Stimulated activated CD4-positive, alpha-beta T cell treated with anti-CD3 and anti-CD28 coated beads, Interleukin-2, amount 100 ng/mL, for 24 hours (primary cell): ENCODE measurements at places on chromosomes 3 and 15.
A peak's percentile ranks its signal among the peaks of the same experiment; 100 is the strongest.

DNA sequence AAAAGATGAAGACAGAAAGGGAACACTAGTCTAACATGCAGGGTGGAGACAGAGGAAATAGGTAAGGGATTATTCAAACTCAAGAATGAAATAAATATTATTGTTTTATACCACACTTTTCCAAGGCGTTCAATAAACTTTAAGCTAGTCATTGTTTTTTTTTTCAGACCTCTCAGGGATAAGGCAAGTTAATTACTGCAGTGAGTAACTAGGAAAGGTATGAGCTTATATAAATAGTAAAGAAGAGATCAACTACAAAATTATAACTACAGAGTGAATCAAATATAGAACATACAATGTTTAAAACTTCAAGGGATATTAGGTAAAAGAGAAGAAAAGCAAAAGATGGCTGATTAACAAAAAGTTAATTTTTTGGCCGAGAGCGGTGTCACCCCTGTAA lies 31.5 kb upstream of the XXYLT1 start:
- DNase-seq = no peak

DNA sequence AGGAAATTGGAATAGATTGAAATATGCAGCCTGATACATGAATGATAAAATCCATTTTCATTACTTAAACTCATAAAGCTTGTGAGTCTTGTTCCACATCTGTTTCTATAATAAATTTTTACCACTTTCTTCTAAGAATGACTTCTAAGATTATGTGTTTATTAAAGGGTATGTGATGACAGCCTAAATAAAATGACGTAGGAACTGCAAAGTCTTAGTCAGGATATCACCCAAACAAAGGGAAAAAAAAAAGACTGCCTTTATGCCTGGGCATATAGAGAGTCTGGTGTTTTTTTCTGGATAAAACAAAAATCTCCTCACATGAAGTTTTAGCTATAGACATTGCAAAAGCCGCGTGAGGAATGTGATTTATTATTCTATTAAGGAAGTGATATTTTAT lies 844.0 kb downstream of the DIPK2A start:
- DNase-seq = no peak

DNA sequence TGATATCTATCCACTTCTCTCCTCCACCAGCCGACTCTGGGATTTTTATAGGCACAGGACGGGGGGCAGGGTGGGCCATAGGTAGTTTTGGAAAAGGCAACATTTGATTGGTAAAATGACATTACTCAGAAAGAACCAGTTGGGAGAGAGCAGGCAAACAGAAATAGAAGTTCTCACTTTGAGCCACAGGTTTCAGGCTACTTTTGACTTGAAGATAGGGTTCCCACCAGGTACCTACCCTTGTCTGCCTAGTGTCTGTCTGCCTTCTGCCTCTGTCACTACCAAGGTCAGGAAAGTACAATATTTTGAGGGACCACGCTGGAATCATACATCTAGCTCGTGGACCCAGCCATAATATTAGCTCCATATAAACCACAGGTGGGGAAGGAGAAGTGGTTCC lies 412.9 kb upstream of the GRM7 start:
- DNase-seq = no peak

DNA sequence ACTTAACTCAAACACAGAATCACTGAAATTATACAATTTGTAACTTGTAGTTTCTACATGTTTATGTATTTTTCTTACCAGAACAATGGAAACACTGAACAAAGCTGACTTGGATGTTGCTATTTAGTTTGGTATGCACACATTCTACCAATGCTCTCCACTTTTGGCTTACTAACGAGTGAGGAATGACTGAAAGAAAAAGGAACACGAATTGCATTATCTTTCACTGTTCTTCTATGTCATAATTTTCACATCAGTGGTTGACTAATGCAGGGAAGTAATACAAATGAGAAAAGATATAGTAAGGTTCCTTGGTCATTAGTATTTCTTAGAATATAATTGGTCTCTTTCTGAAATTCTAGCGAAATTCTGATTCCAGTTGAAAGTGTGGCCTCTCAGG lies 9.8 kb upstream of the CNTN3 start:
- no peak for DNase-seq

DNA sequence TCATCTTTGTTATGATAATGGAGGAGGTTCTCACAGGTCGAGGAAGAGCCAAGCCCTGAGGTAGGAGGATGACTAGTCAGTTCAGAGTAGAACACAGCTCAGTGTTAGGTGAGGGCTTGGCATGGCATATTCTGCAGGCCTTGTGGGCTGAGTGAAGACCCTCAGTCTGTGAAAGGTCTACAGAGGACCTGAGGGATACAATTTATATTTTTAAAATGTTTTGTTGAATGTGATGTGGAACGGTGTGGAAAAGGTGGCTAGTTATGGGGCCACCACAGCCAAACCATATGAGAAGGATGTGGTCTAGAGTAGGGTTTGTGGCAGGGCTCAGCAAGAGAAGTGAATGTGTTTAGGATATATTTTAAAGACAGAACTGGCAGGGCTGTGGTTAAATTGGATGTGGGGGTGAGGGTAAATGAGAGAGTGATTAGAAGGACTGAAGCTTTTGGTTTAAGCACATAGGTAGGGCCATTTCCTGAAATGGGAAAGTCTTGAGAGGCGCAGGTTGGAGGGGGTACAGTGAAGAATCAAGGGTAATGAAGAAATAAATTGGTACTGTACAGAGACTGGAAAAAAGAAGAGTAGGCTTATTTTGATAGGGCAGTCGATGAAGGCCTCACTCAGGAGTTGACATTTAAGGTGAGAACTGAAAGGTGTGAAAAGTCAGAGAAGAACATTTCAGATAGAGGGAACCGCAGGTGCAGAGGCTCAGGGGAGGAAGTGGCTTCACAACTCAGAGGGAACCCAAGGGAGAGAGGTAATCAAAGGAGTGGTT lies 60.5 kb downstream of the SPTSSB start:
- DNase-seq = peak; percentile 24

DNA sequence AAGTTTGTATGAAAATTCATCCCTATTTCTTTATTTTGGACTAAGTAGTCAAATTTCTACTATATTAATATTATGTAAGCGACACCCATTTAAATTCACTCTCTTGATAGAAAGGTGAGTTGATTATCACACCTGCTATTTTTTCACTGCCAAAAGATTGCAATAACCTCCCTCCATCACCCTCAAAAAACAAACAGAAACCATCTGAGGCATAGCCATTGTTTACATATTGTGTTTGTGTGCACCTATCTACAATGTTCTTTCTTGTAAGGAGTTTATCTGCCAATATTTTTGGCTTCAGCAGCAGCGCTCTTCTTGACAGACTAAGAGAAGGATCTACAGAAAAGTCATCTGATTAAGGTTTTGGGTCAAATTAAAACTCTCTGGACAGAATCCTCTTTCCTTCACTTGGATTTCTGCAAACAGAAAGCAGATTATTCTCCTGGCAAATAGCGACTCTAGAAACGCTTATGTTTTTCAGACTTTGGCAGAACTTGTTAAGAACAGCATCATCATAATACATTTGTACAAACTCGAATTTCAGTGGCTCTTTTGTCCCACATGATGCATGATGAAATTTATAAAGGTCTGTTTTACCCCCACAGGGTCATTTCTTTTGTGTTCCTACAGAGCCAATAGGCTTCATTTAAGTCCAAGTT lies 48.6 kb downstream of the KCNMB2 start:
- DNase-seq = no peak

GRCh38 chr15:80778964-80779657 lies at the start of gene CEMIP:
Gene CEMIP (plus strand): TSS chr15:80779370. CDS start chr15:80873880, 94,510 bp downstream.
- DNase-seq = peak; percentile 78

DNA sequence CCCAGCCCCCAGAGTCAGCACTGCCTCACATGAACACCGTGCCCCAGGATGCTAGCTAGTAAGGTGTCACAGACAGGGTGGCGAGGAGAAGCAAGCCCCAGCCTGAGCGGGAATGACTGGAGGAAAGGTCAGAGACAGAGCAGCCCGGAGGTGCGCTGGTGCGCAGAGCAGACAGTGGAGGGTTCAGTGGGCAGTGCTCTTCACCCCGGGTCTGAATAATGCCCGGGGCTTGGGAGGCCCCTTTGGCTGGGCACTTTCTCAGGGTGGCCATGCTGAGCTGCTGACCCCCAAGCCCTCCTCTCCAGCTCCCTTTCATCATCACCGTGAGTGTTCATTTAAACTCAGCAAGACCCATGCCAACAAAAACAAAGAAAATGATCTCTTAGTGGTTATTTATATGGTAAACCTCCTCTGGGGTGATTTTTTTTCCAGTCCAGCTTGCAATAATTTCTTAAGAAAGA lies 110.8 kb downstream of the VGLL4 start:
- DNase-seq = no peak

DNA sequence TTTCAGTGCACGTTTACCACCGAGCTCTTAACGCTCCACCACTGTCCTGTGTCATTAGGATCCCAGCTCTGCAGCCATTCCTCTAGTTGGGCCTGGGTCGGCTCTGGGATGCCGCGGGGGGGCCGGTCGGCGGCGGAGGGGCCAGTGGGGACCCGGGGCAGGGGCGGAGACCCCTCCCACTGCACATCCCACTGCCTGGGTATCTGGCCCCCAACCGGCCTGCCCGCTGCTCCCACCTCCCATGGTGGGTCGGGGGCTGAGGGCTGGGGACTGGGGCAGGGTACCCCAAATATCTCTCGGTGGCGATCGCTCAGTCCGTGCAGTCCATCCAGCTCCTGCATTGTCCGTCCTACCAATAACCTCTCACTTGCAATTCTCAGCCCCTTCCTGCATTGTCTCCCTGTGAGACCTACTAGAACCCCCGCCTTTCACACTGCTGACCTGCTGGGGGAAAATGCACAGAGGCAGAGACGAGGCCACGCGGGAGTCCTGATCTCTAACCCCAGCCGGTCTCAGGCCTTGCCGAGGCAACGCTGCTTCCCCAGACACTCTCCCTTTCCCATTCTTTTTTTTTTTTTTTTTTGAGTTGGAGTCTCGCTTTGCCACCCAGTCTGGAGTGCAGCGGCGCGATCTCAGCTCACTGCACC lies 24.0 kb upstream of the MUC20 start:
- DNase-seq = no peak

- DNase-seq = no peak
These were observed 9.6 kb downstream of the GALK2 start for GRCh38 chr15:49179433-49180190.

GRCh38 chr15:88258093-88258641 lies 1.6 kb upstream of the NTRK3 start:
- DNase-seq = no peak

DNA sequence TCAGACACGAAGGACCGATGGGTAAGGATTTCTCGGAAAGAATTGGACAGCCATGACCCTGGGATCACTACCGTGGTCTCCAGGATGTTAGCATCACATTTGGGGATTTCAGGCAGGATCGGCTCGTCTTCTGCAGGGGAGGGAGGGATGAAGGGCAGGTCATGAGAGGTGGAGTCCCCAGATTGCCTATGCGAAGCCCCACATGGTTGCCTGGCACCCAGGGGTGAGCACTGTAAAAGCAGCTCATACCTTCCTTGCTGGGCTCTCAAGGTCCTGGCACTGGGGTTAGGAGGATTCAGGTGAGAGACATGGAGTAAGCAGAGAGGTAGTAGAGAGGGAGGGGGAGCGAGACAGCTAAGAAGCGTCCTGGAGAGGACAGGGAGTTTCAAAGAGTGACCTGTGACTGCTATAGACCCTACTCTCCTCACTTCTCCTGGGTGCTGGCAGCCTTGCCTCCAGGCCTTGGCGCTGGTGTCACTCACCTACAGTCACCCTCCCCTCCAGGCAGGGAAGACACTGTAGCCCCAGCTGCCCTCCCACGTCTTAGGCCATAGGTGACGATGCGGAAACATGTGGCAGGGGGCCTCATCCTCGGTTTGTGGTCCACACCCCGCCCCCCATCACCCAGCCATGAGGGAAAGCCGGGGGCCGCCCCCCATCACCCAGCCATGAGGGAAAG lies 15.0 kb upstream of the EHD4 start:
- no peak for DNase-seq

- no peak for DNase-seq
These were observed 6.3 kb downstream of the TSEN2 start for GRCh38 chr3:12490547-12490946.

DNA sequence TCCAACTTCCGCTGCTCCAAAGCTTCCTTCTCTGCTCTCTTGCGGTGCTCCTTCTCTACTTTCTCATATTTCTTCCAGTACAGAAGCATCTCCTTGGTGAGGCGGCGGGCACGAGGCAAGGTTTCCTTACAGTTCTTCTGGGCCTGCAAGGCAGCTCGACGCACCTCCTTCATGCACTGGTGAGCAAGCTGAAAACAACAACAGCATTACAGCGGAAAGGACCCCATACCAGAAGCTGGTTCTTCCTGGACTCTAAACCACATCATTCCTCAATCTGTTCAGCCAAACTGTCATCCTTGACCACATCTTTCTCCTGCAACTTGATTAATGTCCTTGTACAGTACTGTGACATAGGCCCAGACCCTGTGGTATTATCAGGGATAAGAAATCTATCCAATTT lies 36.4 kb downstream of the INO80 start:
- DNase-seq = no peak

DNA sequence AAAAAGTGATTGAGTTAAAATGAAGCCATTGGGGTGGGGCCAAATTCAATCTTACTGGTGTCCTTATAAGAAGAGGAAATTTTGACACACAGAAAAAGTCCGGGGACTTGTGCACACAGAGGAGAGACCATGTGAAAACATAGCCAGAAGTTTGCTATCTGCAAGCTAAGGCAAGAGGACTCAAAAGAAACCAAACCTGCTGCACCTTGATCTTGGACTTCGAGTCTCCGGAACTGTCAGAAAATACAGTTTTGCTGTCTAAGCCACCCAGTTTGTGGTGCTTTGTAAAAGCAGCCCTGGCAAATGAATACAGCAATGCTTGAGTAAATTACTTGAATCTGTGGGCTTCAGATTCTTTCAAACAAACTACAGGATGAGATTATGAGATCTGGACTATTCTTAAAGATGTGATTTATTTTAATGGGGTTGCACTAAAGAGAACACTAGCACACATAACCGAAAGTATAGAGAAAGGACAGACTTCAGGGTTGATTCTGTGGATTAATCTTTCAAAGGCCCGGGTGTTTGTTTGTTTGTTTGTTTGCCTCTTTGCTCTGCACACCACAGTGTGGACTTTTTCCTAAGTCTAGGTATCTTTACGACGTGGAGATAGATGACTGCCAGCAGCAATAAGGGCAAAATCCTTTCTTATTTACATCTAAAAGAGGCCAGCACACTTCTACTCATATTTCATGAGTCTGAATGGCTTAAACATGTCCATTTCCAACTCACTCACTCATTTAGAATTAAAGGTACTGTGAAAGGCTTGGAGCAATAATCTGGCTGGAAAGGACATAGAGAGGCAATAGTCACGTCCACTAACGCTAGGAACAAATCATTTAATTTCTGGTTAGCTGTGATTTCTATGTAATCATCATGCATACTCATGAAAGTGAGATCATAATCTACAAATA lies 53.9 kb upstream of the SSR3 start:
- DNase-seq = no peak

- DNase-seq = no peak
These were observed 8.2 kb upstream of the APEH start for GRCh38 chr3:49665822-49666519.

GRCh38 chr3:130354430-130354829 lies 9.0 kb downstream of the COL6A5 start:
- no peak for DNase-seq

DNA sequence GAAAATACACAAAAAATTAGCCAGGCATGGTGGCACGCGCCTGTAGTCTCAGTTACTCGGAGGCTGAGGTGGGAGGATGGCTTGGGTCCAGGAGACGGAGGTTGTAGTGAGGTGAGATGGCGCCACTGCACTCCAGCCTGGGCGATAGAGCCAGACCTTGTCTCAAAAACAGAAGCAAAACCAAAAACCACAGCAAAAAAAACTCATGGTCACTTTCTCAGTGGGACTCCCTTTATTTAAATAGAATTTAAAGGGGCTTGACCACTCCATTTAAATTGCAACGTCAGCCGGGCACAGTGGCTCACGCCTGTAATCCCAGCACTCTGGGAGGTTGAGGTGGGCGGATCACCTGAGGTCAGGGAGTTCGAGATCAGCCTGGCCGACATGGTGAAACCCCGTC lies 32.8 kb downstream of the ARHGAP31 start:
- DNase-seq = no peak
